IPS DF 6.9 (cell line): ENCODE measurements at places on chromosomes 5 and 9.

- DNase-seq, result no peak
These were observed 849 bp upstream of the IFT74 start for GRCh38 chr9:26955222-26955903.

- DNase-seq, result no peak
These were observed 101.9 kb upstream of the S1PR3 start for GRCh38 chr9:88889386-88889785.

GRCh38 chr5:537621-538071 is 13.4 kb upstream of the SLC9A3 start:
- DNase-seq, result no peak

GRCh38 chr5:177025101-177025601 is 2.7 kb downstream of the ZNF346 start:
- no peak for DNase-seq

DNA sequence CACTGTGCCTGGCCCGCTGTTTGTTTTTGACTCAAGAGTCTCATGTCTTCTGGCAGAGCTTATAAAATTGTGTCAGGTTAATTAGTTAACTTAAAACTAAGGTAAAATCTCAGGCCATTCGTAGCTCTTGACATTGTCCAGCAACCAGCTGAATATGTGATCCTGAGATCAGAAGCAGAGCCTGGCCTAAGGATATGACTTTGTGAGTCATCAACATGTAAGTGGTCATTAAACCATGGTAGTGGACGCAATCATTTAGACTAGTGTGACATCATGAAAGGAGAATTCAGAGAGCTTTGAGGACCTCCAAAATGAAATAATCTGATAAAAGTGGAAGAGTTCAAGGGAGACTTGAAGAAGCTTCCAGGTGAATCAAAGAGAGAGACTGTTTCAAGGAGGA is 23.3 kb downstream of the SPZ1 start:
- no peak for DNase-seq

DNA sequence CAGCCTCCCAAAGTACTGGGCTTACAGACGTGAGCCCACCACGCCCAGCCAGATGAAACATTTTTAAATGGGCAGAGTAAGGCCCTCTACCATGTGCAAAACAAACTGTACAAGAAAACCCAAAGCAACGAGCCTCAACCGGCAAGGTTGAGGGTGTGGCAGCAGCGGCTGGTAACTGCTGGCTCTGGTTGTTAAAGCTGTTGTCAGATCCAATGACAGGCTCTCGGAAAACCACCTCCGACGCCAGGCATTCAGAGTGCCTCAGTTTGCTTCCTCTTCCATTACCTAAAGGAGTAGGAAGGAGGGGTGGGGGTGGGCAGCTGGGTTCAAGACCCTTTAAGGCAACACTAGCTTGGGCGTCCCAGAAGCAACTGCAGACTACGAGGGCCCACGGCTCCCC is 2.4 kb upstream of the ASB6 start:
- DNase-seq, result no peak
